Activated CD4-positive, alpha-beta T cell treated with anti-CD3 and anti-CD28 coated beads for 36 hours (primary cell): ENCODE measurements at places on chromosomes 7 and 10. TPM values are rescaled to one million over a fixed set of nuclear protein-coding genes. Genes with fewer than 3 reads are reported as not detected.

The TDRD1 gene
- total RNA-seq: 0.25 TPM

The ITPRIP gene
- total RNA-seq: 21.6 TPM

The ADRB1 gene
- not detected for total RNA-seq

The CDC14C gene
- not detected for total RNA-seq

The TMEM184A gene
- total RNA-seq: 0.14 TPM

The FAM221A gene
- 8.1 TPM for total RNA-seq

The SAP25 gene
- total RNA-seq: 9.9 TPM

The ENTPD1 gene
- not detected for total RNA-seq

The MYOZ1 gene
- total RNA-seq: not detected

The STEAP4 gene
- total RNA-seq: not detected

The ASAH2 gene
- total RNA-seq: 3.5 TPM

The SPDYE2 gene
- not detected for total RNA-seq

The ZP3 gene
- 7.9 TPM for total RNA-seq

The PHYH gene
- 11.7 TPM for total RNA-seq

The C1QL3 gene
- total RNA-seq: not detected

The CARD11 gene
- total RNA-seq: 118 TPM

The STK31 gene
- not detected for total RNA-seq

The CC2D2B gene
- total RNA-seq: not detected

The COBL gene
- total RNA-seq: not detected

The HOXA6 gene
- not detected for total RNA-seq

The TLX1 gene
- total RNA-seq: not detected

The LLCFC1 gene
- not detected for total RNA-seq

The ACBD7 gene
- 2.4 TPM for total RNA-seq

The INHBA gene
- not detected for total RNA-seq

The CNTNAP2 gene
- not detected for total RNA-seq

The NEBL gene
- total RNA-seq: 0.04 TPM

The TRIL gene
- total RNA-seq: not detected

The SMKR1 gene
- 2.7 TPM for total RNA-seq

The CUZD1 gene
- total RNA-seq: 1.6 TPM

The OR2A5 gene
- not detected for total RNA-seq

The DYNC1I1 gene
- not detected for total RNA-seq

The HMX3 gene
- not detected for total RNA-seq

The PNLIP gene
- not detected for total RNA-seq

The EGFR gene
- total RNA-seq: not detected

The GRID2IP gene
- total RNA-seq: 0.11 TPM

The BAIAP2L1 gene
- total RNA-seq: 3.0 TPM

The ERV3-1 gene
- total RNA-seq: 6.3 TPM

The C7orf57 gene
- total RNA-seq: 0.33 TPM

The ITGA8 gene
- not detected for total RNA-seq
